ENCODE measurements at places on chromosomes 2 and 18.

DNA sequence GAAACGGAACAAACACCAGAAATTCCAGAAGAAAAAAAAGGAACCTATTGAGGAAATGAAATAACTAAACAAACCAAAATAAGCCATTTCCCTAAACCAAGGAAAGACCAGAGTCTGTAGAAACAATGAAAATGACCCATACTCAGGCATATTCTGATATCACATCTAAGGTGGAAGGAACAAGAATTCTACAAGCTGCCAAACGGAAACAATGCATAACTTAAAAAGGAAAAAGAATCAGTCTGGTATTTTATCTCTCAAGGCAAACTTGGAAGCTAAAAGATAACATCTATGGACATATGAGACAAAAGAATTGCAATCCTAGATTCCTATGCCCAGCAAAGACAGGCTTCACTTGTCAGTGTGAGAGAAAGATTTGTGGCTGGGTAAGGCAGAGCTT is 326.2 kb downstream of the PDE11A start:
- no peak for DNase-seq

DNA sequence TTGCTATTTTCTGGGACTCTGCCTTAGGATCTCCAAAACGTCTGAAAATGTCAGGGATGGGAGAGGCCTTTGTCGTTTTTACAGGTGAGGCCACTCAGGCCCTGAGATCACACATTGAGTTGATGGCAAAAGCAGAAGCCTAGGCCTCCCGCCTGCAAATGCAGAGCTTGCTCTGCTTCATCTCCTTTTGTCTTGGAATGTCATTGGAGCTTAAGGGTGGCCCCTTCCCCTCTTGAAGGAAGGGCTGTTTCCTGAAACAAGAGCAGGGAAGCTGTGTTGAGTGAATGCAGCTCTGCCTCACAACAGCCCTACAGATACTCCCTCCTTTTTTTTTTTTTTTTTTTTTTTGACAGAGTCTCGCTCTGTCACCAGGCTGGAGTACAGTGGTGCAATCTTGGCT is 123.5 kb downstream of the GLI2 start:
- DNase-seq, result peak; percentile 47

- no peak for DNase-seq
Measured at GRCh38 chr18:79643054-79643984, 36.3 kb upstream of the CTDP1 start.

- DNase-seq, result peak; percentile 96
Measured at GRCh38 chr2:27078267-27079194, at the start of gene EMILIN1. Gene EMILIN1, plus strand, starts transcription at chr2:27078615. Its CDS starts 451 bp downstream, at chr2:27079066.

DNA sequence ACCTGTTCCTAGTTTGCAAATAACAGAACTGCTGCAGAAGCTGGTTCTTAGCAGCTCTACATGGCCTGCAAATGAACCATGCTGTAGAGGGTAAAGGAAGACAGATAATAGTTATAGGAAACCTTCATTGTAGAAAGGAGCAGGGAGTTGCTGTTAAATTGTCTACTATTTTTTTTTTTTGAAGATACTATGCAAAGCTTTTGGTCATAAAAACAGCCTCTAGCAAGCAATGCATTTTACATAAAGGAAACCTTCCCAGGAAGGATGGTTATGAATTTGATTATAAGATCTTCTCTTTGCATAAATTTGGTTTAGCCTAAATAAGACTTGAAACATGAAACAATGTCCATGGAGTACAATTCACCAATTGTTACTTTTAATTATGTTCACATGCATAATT is 793.4 kb downstream of the SLC4A3 start:
- no peak for DNase-seq

DNA sequence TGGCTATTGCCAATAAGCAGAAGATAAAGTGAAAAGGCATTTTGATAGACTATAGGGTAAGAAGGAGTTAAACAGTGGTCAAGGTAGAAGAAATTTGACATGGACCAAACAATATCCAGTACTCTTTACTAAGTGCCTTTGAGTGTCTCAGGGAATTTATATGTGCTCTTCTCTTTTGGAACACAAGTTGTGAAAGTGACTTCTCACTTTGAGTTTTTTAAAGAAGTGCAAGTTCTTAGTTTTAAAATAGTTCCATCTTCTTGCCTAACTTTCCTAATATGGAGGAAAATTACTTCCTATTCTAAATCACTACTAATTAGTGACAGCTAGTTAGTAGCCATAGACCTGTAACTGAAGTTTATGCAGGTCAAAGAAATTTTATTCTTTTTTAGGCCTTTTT is 63.4 kb downstream of the AFTPH start:
- DNase-seq, result no peak

- peak; percentile 11 for DNase-seq
Measured at GRCh38 chr2:26459991-26460612, 17.8 kb downstream of the OTOF start.

- no peak for DNase-seq
Measured at GRCh38 chr18:32093523-32093922, 1.8 kb downstream of the RNF138 start.

DNA sequence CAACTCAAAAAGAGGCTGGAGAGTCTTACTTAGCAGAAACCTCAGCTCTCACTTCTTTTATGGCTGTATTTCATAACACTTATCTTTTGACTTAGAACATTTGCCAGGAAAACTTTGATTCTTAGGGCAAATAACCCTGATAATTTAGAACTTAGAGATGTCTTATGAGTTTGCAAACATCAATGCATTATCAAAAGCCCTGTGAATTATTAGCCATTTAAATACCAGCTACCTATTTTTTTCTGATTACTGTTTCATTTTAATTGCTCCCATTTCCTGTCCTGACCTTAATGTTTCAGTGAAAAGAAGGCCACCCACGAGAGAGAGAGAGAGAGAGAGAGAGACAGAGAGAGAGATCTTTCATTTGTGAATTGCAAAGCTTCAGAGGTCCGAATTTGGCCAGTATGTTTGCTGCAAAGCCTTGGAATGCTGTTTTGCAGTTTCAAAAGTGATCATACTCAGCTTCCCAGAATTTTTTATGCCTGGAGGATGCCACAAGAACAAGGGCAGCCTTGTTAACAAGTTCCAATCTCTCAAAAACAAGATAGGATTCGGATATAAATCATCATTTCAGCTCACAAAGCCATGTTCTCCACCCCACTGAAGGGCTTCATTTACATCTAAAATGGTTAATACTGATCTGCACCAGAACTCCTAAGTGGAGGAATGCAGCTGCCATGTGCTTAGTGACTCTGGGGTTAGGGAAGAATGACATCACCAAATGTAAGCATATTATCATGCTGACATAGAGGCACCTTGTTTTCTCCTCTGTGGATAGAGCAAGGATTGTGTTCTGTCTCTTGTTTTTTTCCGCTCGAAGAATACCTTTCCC is 478.2 kb downstream of the ARHGAP15 start:
- peak; percentile 48 for DNase-seq

- DNase-seq, result no peak
Measured at GRCh38 chr2:205358351-205358815, 323.9 kb upstream of the NRP2 start.

- peak; percentile 82 for DNase-seq
Measured at GRCh38 chr2:71548646-71549425, 95.5 kb downstream of the DYSF start.

GRCh38 chr2:47016172-47016913 is 100.7 kb upstream of the MCFD2 start:
- peak; percentile 55 for DNase-seq

GRCh38 chr2:191666732-191667131 is 11.2 kb upstream of the NABP1 start:
- DNase-seq, result no peak

GRCh38 chr18:35605686-35606417 is 24.3 kb downstream of the GALNT1 start:
- DNase-seq, result no peak

DNA sequence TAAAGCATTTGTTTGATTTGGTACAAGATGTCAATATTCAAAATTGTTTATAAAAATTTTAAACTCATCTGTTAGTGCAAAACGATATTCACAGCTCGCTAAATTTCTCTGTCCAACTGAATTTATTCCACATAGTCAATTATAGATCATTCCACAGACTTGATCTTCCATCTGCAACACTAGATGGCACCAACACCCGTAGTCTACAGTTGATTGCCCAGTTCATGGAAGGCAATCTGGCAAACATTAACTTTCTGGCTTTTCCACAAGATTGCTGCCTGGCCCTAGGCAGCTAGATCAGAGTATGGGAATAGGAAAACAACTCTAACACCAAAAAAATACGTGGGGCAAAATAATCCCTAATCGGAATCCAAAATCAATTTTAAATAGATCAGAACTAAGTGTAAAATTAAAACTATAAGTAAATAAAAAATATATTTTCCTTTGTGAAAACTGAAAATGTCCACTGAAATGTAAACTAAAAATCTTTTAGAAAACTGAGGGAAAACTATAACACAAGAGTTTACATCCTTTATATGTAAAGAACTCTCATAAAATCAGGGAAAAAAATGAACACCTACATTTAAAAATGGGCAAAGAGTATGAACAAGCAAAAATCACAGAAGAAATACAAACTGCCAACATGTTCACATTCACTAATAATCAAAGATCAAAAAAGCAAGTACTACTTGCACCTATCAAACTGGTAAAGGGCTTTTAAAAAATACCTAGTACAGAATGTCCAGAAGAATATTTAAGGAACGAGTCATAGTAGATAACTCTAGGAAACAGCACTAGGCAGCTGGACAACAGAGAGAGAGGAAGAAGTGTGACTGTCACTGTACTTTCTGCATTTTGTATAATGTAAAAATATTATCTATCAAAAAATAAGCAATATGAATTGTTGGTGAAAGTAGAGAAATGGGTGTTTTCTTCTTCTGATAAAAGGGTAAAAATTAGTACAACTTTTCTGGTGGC is 35.0 kb downstream of the RTN4 start:
- DNase-seq, result peak; percentile 33

- no peak for DNase-seq
Measured at GRCh38 chr18:70166668-70167067, 38.8 kb downstream of the RTTN start.

DNA sequence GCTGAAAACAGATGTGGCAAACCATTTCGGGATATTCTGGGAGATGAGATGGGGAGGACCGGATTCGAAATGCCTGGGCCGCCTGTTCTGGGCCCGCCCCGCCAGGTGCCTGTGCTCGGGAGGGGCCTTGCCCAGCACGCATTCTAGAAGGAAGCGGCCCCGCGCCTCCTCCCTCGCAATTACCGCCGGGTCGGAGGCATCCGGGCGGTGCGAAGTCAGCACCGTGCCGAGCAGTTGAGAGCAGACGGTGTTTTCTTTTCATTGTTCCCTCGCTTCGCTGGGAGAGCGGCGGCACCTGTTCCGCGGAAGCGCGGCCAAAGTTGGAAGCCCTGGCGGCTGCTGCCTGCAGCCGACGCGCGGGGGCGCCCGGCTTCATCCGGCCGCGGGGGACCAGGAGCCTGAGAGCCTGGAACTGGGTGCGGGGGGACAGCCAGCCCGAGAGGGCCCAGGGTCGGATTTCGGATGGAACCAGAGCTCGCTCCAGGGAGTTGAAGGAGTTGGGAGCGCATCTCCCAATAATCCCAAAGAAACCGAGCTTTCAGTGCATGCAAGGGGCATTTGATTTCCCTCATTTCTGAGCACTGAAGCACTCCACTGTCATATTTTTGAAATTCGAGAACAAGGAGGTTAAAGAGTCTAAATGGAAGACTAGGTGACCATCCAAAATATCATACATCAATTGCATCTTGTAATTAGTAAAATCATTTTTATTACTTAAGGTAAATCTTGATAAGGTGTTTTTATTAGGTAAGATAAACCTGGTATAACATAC is 241.8 kb upstream of the RAB12 start:
- DNase-seq, result peak; percentile 55

DNA sequence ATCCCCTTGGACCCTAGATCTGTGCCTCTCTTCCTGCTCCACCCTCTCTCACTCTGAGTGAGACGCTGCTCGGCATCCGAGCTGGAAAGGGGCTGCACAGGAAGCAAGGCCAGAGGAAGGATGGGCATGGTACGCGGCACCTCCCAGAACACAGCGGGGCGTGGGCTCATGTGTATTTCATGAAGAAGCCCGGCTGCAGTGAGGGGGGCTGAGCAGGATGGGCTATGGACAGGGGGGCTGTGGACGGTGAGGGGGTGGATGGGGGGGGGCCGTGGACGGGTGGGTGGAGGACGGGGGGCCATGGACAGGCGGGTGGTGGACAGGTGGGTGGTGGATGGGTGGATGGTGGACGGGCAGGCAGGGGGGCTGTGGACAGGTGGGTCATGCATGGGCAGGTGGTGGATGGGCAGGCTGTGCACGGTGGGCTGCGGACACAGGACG is 28.5 kb downstream of the SLC66A2 start:
- DNase-seq, result no peak

DNA sequence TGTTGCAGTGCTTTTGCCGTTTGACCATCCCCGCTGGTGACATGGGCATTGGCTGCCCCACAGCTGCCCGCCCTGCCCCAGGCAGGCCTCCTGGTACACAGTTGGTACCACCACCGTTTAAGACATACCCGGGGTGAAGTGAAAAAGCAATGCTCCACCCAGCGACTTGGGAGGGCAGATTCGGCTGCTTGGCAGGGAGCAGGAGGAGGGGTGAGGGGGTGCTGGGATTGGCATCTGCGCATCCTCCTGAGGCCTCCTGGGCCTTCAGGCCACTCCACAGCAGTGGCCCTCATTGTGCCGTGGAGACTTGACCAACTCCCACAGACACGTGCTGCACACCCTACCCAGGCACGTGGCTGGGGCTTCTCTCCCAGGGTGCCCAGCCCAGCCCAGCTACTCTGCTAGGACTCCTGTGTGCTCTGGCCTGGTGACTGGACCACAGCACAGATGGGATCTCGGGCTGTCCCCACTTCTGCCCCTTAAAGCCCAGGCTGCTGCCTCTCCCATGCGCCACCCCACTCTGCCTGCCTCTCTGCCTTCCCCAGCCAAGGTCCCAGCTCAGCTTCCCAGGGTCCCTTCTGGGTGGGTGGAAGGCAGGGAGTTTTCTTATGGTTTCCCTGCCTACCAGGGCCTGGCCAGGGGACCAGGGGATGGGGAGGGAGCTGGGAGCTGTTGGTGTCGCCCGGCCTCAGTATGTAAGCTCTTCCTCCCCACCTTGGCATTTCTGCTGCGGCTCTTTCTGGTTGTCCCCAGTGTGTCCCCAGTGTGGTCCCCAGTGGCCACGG is 157.0 kb upstream of the HS6ST1 start:
- peak; percentile 13 for DNase-seq

- DNase-seq, result no peak
Measured at GRCh38 chr2:207243601-207244000, 77.9 kb upstream of the KLF7 start.

GRCh38 chr2:240121190-240121589 is 14.9 kb downstream of the COPS9 start:
- DNase-seq, result no peak

DNA sequence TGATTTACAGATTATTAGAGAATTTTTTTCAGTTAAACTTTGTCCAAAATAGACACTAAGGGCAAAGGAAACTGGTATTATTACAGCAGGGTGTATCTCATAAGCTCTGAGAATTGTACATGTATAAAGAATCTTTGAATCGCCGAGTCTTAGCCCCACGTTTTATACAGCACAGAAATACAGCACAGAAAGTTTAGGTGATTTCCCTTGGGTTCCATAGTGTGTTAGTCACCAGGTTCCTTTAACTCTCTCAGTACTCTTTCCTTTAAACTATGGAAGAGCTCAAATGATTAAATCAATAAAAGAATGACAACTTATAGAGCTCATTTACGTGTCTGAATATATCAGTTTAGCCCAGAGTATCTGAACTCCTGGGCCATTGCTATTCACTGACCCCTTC is 256.8 kb downstream of the NEDD4L start:
- no peak for DNase-seq

Data from right hindlimb (tissue), 1 donor.